AG04450 (cell line): ENCODE measurements at places on chromosomes 4 and X.

- DNase-seq, result no peak
Observed at GRCh38 chrX:64202808-64203325, 2.6 kb downstream of the AMER1 start.

DNA sequence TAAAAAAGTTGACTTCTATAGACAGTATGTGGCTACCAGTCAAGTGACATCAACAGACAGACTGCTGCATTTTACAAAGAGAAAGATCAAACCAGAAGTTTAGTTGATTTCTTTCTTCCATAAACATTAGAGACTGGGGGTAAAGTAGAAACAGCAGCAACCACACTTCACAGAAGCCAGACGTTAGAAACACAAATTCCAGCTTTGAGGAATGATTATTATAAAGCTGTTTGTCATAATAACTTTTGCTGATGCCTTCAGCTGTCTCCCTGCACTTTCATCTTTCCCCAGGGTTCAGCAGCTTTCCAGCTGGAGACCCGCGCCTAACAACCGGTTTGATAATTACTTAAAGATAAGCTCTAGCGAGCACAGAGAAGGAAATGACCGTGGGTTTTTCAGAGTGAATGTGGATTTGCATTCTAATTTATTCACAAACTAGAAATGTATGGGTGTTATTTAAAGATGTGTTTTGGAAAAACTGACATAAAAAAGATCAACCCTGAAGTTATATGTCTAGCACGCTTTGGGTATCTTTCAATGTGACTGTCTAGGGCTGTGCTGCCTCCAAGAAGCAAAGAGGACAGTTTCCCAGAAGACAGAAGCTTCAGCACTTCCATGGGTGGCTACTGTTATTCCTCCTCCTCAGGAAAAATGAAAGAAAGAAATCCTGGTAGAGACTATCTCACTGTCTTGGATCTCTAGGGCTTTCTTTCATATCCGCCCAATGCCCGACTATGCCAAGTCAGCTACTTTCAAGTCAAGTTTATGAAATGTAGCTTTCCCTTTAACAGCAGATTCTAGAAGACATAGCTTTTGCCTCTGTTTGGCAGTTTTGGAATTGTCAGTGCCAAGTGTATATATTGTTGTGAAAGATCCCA, 15.0 kb upstream of the ENAM start:
- no peak for DNase-seq

- DNase-seq, result no peak
Observed at GRCh38 chr4:126023896-126024295, 709.1 kb downstream of the FAT4 start.

- no peak for DNase-seq
Observed at GRCh38 chr4:107599841-107600240, 120.2 kb downstream of the PAPSS1 start.

DNA sequence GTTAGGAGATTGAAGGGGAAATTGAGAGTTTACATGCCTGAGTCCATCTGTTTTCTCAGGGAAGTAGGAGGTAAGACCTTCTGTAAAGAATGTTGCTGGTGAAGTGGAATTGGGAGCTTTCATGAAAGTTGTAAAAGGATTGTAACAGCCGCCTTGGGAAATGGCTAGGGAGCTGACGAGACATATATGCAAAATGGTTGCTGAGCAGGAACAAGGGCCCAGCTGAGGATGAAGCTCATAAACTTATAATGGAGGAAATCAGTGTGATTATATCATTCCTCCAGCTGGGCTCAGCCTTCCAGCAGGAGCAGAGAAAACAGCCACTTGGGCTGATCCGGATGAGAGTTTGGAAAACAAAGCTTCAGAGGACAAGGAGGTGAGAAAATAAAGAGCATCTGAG, 208.7 kb downstream of the MAPK10 start:
- DNase-seq, result no peak

DNA sequence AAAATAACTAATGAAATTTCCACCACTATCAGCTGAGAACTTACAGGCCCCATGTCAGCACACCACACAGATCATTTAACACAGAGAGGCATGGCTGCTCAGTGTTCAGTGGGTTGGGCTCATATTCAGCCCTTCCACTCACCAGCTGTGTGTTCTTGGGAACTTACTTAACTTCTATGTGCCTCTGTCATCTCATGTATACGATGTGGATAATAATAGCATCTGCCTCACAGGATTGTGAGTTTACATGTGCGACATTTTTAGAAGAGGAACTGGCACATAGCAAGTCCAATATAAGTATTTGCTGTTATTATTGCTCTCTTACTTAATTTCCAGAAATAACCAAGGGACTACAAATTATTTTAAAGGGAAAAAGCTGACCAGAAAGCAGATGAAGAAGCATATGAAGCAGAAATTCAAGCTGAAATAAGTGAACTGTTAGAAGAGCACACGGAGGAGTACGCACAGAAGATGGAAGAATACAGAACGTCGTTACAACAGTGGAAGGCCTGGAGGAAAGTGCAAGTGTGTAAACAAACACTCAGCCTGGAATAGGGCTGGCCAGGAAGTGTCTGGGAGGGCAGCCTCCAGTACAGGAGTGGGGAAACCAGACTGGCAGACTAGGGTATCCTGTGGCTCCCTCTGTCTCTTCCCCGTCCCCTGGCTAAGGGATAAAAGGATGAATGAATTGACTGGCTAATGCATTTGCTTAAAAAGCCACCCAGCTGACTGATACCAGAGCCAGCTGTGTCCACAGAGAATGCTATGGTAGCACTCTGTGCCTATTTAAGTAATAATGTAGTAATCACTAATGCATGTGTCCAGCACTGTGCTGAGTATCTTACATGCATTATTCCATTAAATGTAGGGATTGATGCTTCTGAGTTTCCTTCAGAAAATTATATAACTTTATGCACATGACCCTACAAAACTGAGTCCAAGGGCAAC, 67.1 kb downstream of the CC2D2A start:
- DNase-seq, result no peak

GRCh38 chr4:108950158-108950915, 187.5 kb upstream of the ETNPPL start:
- DNase-seq, result no peak

DNA sequence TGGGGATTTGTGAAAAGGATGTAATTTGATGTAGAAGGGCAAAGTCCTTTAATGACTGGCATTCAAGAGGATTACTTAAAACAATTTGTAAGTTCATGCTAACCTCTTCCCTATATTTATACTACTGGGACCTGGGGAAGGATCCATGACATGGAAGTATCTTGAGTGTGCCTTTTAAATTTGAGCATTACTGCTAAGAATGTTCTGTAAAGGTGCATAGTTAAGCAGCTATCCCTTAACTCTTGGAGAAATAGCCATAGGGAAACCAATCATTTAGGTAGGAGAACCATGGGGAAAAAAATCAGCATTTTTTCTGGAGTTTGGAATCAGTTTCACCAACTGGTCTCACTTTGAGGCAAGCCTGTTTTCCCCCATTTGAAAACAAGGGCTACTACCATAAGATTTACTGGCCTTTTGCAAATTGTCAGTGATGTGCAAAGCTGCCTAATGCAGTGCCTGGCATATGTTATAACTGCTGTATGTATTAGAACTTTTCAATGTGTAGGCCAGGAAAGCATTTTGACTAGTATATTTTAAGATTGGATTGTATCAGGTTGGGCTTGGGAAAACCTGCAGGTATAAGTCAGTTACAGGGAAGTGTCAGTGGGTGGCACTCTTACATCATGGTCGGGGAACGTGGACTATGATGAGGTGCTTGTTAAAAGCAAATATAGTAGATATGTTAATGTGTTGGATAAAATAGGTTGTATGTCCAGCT, 72.1 kb downstream of the PRSS12 start:
- DNase-seq, result peak; percentile 48

- no peak for DNase-seq
Observed at GRCh38 chr4:99857307-99857706, 36.9 kb downstream of the LAMTOR3 start.

DNA sequence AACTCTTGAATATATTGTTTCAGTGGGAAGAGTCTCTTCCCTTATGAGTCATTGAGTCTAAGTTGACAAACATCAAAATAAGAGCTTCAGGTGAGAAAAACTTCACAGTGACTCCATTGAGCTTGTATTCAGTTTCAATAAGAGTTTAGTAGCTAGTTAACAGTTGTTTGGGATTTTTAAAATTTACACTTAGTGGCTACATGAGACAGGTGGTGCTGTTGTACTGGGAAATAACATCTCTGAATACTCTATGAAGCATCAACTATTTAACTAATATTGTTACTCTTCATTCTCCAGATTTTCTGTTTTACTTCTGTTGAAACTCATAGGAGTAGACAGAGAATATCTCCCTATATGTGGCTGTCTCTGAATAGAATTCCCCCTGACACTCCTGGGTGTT, 1609.1 kb downstream of the C4orf33 start:
- no peak for DNase-seq

DNA sequence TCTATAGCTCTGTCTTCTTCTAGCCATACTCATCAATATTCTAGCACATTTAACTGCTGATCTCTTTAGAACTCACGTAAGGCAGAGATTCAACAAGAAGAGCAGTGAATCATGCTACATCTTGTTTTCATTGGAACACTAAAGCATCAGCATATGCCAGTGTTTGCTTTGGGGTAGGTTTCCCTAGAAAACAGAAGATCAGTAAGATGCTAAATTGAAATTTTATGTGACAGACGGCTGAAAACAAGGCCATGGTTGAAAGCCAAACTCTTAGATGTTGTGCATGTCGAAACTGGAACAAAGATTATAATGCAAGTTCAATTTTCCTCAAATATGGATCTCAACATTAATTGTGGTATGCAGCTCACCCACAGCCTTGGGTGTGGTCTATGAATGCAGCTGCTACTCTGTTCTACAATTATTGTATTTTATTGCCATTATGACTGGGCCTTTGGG, 107.6 kb downstream of the PDLIM5 start:
- DNase-seq, result no peak

DNA sequence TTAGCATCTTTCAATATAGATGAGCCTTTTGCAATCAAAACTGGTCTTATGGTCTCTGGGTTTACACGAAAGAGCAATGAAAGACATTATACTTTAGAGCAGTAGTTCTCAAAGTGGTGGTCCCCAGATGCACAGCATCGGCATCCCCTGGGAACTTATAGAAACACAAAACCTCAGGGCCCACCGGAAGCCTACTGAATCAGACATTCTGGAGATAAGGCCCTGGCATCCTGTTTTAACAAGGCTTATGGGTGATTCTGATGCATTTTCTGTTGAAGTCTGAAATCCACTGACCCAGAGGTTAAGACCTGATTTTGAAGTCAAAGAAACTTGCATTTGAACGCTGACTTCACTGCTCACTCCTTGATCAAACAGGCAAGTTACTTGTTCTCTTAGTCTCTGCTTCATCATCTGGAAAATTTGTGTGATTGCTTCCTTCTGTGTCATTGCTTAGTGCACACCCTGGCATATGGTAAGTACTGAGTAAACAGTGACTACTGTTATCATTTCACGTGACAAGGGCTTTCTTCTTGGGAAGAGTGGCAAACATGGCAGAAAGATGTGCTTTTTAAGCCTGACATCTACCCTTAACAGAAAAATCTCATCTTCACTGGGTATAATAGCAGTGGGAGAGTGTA, 14.5 kb downstream of the CHRNA9 start:
- no peak for DNase-seq

GRCh38 chr4:74583089-74583700, 138.3 kb downstream of the AREG start:
- DNase-seq, result no peak
